A549 treated with DMSO at 1 μM for 4 hours (cell line): ENCODE measurements at places on chromosomes 2 and 18. TPM values are rescaled to one million over a fixed set of nuclear protein-coding genes. Genes with fewer than 3 reads are reported as not detected.

The RASGRP3 gene
- 1.0 to 3.2 TPM (median 1.6 TPM) in 5 replicates for total RNA-seq

The RABL2A gene
- 6.9 to 10.8 TPM (median 9.1 TPM) in 5 replicates for total RNA-seq

The SRD5A2 gene
- 0.02 to 0.04 TPM (median 0.03 TPM) in 4 of 5 replicates, not detected in the other for total RNA-seq

The COL4A4 gene
- 0.89 to 2.7 TPM (median 1.9 TPM) in 5 replicates for total RNA-seq

The TMEM163 gene
- 0.08 to 0.15 TPM (median 0.12 TPM) in 4 of 5 replicates, not detected in the other for total RNA-seq
